Natural killer cell (primary cell): ENCODE measurements at places on chromosomes 2 and 18. TPM values are rescaled to one million over a fixed set of nuclear protein-coding genes. Genes with fewer than 3 reads are reported as not detected.
A peak's percentile ranks its signal among the peaks of the same experiment; 100 is the strongest.

GRCh38 chr2:182020286-182021070 lies 34.8 kb downstream of the PPP1R1C start:
- no peaks in the 10 kb centered on the region for H3K4me1 ChIP-seq
- no peak overlapping the region for H3K4me3 ChIP-seq
- H3K27me3 ChIP-seq, result no peaks in the 10 kb centered on the region
- DNase-seq, result no peak
- H3K36me3 ChIP-seq, result no peaks in the 10 kb centered on the region
- no peak overlapping the region for H3K27ac ChIP-seq

GRCh38 chr18:46402396-46402795 lies 254.6 kb downstream of the LOXHD1 start:
- H3K4me3 ChIP-seq, result no peak overlapping the region
- no peaks in the 10 kb centered on the region for H3K36me3 ChIP-seq
- no peak overlapping the region for H3K27ac ChIP-seq
- H3K27me3 ChIP-seq, result no peaks in the 10 kb centered on the region

Gene IKZF2
- 162 TPM for total RNA-seq

GRCh38 chr2:179622112-179622511 lies 239.3 kb downstream of the ZNF385B start:
- no peak for DNase-seq
- no peaks in the 10 kb centered on the region for H3K27me3 ChIP-seq
- no peaks in the 10 kb centered on the region for H3K36me3 ChIP-seq
- no peak overlapping the region for H3K27ac ChIP-seq
- no peaks in the 10 kb centered on the region for H3K4me1 ChIP-seq

- DNase-seq, result no peak
- no peaks in the 10 kb centered on the region for H3K4me1 ChIP-seq
- H3K4me3 ChIP-seq, result no peak overlapping the region
- H3K27me3 ChIP-seq, result no peaks in the 10 kb centered on the region
Measured at GRCh38 chr18:51330148-51330547, 132.7 kb upstream of the MEX3C start.

DNA sequence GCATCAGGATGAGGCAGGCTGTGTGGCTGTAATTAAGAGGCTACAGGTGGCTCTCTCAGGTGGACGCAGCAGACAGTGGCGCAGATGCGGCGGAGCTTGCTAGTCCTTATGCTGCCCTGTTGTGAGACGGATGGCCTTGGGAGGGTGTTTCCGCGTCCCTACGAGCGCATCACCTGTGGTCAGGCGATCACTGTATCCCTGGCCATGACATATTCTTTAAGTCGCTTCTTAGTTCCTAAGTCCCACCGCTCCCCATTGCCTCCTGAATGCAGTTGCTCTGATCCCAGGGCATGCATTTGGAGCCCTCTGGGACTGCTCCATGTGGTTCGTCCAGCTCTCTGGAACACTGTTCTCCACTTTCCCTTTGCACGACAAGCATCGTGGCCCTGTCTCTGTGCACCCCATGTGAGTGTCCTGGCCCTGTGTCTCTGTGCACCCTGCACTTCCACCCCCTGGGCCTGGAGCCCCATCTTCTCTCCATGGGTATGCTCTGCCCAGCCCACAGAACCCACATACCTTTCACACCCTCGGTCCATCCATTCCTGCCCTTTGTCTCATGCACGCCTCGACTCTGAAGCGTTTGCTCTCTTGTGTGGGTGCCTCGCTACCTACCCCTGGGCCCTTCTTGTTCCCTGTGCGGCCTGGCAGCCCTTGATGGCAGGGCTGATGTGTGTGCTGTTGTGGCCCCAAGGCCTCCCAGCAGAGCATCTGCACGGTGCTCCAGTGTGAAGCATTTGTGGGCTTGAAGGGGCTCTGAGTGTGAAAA lies 74.4 kb downstream of the SH3RF3 start:
- no peak overlapping the region for H3K27ac ChIP-seq
- DNase-seq, result no peak
- no peaks in the 10 kb centered on the region for H3K36me3 ChIP-seq
- H3K4me3 ChIP-seq, result no peak overlapping the region
- H3K4me1 ChIP-seq, result peaks cover 6% of the 10 kb centered on the region

GRCh38 chr2:102301867-102302362 lies 9.4 kb upstream of the IL1RL1 start:
- H3K36me3 ChIP-seq, result no peaks in the 10 kb centered on the region
- H3K4me3 ChIP-seq, result no peak overlapping the region
- peak; percentile 24 for DNase-seq
- H3K4me1 ChIP-seq, result peaks cover 3% of the 10 kb centered on the region
- no peaks in the 10 kb centered on the region for H3K27me3 ChIP-seq

GRCh38 chr2:237686659-237687136 lies 59.3 kb downstream of the LRRFIP1 start:
- H3K36me3 ChIP-seq, result no peaks in the 10 kb centered on the region
- H3K4me3 ChIP-seq, result no peak overlapping the region
- H3K27me3 ChIP-seq, result no peaks in the 10 kb centered on the region
- H3K27ac ChIP-seq, result peak overlapping the region; percentile 100
- H3K4me1 ChIP-seq, result peaks cover 61% of the 10 kb centered on the region

DNA sequence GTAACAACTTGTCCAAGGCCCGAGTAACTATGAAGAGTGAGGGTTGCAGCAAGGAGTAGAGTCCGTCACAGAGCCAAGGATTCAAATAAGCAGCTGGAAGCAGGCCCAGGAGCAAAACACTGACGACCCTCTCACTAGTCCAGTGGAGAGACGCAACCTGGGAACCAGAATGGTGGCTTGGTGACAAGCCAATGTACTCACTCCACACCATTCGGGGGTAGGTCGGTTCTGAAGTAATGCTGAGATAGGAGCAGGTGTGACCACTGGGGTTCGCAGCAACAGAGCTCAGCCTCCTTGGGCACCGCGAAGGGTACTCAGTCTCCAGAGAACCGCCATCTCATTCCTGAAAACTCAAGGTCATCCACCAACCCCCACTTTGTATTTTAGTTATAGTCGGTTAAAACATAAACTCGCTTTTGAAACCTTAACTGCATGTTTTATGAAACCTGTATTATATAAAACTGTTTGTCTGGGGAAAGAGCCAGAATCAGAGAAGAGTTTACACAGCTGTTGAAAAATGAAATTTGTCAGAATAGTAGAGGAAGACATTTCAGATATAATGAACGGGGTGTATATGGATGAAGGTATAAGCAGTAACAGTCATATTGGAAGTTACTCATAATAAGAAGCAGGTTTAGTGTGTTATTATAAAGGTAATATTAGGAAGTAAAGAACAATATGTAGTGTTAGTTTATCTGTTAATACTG lies 8.6 kb downstream of the ANKRD62 start:
- peaks cover 2% of the 10 kb centered on the region for H3K27me3 ChIP-seq
- no peak for DNase-seq
- H3K27ac ChIP-seq, result no peak overlapping the region
- no peak overlapping the region for H3K4me3 ChIP-seq

DNA sequence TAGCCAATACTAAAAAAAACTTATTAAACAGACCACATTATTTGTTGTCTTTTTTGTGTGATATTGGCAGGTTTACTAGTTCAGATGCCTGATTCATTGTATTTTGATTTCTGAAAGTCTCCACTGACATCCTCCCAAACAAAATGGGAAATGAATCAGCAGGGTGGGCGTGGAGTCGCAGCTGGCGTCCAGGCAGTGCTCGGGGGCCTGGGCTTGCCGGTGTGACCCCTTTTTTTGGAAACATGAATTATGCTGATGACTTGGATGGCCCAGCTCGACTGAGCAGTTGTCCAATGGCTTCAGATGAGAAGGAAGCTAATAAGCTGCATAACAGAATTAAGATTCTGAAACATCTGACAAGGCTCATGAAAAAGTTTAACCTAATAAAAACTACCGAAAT lies 1.7 kb upstream of the KCNG2 start:
- no peak for DNase-seq
- peaks cover 23% of the 10 kb centered on the region for H3K27me3 ChIP-seq
- peaks cover 34% of the 10 kb centered on the region for H3K4me1 ChIP-seq
- no peaks in the 10 kb centered on the region for H3K36me3 ChIP-seq
- H3K27ac ChIP-seq, result no peak overlapping the region
- H3K4me3 ChIP-seq, result no peak overlapping the region

Gene CPO
- total RNA-seq, result not detected

- no peak for DNase-seq
- no peaks in the 10 kb centered on the region for H3K27me3 ChIP-seq
- no peaks in the 10 kb centered on the region for H3K36me3 ChIP-seq
- H3K27ac ChIP-seq, result no peak overlapping the region
- no peaks in the 10 kb centered on the region for H3K4me1 ChIP-seq
- no peak overlapping the region for H3K4me3 ChIP-seq
Measured at GRCh38 chr2:166388481-166389070, 12.8 kb upstream of the SCN9A start.

GRCh38 chr2:223997938-223998337 lies 40.7 kb downstream of the MRPL44 start:
- no peak overlapping the region for H3K4me3 ChIP-seq
- no peak overlapping the region for H3K27ac ChIP-seq
- no peaks in the 10 kb centered on the region for H3K36me3 ChIP-seq
- H3K4me1 ChIP-seq, result no peaks in the 10 kb centered on the region
- no peaks in the 10 kb centered on the region for H3K27me3 ChIP-seq
- no peak for DNase-seq

Gene TM4SF20
- total RNA-seq, result not detected
